ENCODE measurements at places on chromosomes 13 and 19.

- DNase-seq: peak; percentile 24
These were observed 1127.3 kb downstream of the PCDH9 start for GRCh38 chr13:66102864-66103263.

DNA sequence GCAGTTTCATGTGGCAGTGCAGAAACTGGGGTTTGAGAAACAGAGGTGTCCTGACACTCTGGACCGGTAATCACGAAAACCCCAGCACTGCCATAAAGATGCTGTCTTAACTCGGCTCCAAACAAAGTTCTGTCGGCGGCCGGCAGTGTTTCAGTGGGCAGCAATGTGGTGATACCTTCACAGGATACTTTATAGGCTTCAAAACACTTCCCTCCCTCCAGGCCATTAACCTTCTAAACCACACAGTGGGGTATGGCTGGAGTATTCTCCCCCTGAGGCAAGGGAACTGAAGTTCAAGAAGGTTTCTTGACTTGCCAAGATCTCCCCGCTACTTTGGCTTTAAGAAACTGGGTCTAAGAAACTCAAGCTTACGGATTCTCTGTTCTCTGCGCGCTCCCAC, 1.1 kb downstream of the RUBCNL start:
- no peak for DNase-seq

GRCh38 chr19:18353378-18354005, 13.1 kb downstream of the PGPEP1 start:
- DNase-seq: no peak

DNA sequence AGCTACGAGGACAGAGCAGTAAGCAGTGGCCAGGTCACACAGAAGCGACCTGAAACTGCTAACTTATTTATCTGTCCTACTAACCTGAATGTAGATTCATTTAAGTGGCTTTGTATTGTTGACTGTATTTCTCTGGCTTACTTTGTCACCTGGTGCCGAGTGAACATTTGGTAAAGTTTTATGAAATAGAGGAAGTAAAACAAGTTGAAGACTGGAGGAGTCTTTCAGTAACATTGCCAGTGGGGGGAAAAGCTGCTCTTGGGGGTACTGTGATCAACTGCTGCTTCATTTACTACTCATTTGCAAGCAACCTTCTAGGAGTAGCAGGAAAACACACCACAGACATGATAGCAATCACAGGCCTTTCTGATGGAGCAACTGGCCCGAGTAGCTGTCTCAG, 615.0 kb downstream of the FGF9 start:
- no peak for DNase-seq

DNA sequence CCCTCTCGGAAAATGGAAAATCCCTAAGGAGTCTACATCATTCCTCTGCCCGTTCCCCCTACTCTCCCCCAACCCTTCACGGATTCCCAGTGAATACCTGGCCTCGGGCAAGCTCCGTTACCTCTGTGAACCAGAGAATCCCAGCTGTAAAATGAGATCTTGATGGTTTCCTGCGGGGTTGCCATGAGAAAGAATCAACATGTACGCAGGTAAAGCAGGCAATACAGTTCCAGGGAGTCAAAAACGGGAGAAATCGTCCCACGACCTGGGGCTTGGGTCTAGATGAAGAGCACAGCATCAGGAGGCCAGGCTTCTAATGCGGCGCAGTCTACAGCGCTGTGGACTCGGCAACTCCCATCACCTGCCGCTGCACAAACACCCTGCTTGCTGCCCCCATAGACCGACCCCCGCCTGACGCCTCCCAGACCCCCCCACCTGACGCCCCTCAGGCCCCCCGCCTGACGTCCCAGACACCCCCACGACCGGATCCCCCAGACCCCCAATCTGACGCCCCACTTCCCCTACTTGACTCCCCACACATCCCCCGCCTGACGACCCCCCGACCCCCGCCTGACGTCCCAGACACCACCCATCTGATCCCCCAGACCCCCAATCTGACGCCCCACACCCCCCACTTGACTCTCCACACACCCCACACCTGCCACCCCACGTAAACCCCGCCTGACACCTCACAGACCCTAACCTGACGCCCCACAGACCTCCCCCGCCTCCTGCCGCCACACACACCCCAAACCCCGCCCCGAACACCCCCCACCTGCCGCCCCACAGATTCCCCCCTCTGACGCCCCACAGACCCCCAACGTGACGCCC, 680 bp downstream of the LIG4 start:
- DNase-seq: peak; percentile 5

- DNase-seq: no peak
These were observed 708.6 kb upstream of the KLHL1 start for GRCh38 chr13:70816853-70817252.

DNA sequence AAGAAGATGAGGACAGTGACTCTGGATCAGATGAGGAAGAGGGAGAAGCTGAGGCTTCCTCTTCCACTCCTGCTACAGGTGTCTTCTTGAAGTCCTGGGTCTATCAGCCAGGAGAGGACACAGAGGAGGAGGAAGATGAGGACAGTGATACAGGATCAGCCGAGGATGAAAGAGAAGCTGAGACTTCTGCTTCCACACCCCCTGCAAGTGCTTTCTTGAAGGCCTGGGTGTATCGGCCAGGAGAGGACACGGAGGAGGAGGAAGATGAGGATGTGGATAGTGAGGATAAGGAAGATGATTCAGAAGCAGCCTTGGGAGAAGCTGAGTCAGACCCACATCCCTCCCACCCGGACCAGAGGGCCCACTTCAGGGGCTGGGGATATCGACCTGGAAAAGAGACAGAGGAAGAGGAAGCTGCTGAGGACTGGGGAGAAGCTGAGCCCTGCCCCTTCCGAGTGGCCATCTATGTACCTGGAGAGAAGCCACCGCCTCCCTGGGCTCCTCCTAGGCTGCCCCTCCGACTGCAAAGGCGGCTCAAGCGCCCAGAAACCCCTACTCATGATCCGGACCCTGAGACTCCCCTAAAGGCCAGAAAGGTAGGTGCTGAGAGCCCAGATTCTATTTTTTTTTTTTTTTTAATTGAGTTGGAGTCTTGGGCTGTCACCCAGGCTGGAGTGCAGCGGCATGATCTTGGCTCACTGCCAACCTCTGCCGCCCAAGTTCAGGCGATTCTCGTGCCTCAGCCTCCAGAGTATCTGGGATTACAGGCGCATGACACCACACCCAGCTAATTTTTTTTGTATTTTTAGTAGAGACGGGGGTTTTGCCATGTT, 2.3 kb downstream of the PPP1R15A start:
- peak; percentile 47 for DNase-seq

- no peak for DNase-seq
These were observed 14.4 kb downstream of the BCAM start for GRCh38 chr19:44823373-44823698.

GRCh38 chr19:38977445-38978325, 2.1 kb upstream of the FBXO17 start:
- DNase-seq: no peak

GRCh38 chr13:73922493-73923393, 211.5 kb downstream of the KLF12 start:
- DNase-seq: peak; percentile 64

DNA sequence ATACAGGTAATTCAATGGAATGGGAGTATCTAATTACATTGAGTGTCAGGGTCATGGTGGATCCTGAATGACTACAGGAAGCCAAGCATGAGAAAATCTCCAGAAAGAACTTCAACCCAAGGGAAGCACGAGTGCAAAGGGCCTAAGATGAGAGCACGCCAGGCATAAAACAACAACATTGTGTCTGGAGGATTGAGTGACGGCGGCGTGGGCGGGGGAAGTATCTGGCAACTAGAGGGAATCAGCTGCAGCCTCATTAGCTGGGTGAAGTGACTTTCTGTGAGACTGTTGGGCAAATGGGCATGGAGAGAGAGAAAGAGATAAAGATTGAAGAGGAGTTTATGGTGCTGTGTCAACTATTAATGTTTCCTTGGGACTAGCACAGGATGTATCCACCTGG, 194.3 kb downstream of the GPC6 start:
- DNase-seq: no peak

DNA sequence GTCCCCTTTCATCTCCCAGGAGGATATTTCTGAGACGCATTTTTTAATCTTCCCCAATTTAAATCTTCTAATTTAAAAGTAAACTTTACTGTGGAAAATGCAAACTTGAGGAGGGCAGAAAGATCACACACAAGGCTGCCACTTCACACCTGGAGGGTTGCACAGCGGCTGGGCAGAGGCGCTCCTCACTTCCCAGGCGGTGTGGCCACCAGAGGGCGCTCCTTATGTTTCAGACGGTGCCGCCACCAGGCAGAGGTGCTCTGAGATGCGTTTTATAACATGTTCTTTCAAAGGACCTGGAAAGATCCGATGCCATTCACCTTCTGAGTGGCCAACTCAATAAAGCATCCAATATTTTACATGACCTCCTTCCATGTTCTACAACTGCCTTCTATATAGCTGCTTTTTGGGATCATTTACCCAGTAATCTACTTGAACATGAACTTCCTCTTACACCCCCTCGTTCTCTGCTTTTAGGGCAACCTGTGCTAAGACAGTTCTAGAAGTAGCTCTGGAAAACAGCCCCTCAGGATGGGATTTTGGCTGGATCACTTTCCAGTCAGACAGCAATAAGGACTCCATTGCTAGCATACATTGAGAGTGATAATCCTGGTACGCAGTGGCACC, 14.8 kb upstream of the MTUS2 start:
- peak; percentile 44 for DNase-seq

GRCh38 chr13:27104606-27105005, 67.0 kb downstream of the USP12 start:
- DNase-seq: no peak
